ENCODE measurements at places on chromosomes 7 and 10.

- no peak for DNase-seq
Measured at GRCh38 chr7:63104666-63105065, 894.0 kb upstream of the ZNF722 start.

DNA sequence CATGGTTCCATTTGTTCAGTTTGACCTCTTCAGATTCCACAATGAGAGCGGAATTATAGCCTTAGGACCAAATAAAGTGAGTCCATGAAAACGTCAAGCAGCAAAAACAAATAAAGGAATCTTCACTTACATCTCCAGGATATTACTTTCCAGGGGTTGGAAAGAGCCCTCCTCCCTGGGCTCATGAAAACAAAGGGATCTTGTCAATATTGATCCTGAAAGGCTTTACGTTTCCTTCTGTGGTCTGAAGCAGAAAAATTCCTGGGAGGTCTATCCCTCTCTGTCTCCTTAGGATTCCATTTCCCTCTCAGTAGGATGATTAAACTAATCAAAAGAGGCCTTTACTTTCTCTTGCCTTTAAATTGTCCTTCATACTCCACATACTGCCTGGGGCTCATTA, 293.5 kb downstream of the GPAM start:
- DNase-seq = no peak

GRCh38 chr10:110641256-110641655, 2.9 kb upstream of the RBM20 start:
- DNase-seq = no peak

- peak; percentile 20 for DNase-seq
Measured at GRCh38 chr7:80453699-80454340, 58.0 kb downstream of the GNAT3 start.

- no peak for DNase-seq
Measured at GRCh38 chr10:73088304-73088703, 8.4 kb downstream of the P4HA1 start.

GRCh38 chr10:112071596-112072133, 111.9 kb downstream of the GPAM start:
- no peak for DNase-seq

DNA sequence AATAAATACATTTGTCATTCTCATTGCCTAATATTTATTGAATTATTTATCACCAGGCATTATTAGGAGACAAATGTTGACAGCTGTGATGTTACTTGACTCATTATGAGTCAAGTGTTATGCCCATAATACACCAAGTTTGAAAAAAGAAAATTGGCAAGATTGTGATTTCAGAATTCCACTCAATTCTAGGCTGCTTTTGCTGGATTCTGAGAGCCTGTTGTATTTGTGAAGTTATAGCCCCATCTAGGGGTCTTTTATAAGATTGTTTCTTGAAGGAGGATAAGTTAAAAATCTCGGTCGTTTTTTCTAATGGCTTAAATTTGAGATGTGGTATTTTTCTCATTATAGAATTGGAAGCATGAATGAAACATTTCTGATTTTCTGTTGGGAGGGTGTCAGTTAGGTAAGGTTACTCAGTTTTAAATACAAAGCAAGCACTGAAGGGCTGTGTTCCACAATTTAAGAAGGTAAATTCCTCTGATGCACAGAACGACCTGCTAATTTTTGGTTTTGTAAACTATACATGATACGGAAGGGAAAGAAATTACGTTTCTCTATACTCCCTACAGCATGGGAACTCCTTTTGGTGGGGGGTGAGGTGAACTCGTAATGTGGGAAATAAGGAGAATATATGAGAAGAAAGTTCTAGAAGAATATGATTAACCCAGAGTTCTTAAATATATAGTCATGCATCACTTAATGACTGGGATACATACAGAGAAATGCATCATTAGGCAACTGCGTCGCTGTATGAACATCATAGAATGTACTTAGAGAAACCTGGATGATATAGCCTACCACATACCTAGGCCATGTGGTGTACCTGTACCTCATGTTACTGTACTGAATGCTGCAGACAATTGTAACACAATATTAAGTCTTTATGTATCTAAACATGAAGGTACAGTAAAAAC, 2.6 kb downstream of the STK31 start:
- peak; percentile 69 for DNase-seq

DNA sequence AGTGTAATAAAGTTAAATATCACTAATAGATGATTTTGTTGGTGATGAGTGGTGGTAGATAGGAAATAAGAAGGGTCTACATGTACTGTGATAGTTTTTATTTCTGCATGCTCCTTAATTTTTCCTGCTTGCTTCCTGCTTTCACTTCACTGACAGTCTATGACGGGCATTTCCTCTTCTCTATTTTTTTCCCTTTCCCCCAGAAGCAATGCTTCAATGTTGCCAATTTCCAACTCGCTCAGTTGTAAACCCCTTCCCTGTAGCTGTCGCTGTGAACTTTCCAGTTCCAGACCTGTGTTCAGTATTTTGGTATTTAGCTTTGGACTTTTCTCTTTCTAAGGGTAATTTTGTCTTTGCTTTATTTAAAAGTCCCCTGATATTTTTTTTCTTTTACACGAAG, 123.5 kb upstream of the AGR3 start:
- no peak for DNase-seq

- peak; percentile 4 for DNase-seq
Measured at GRCh38 chr7:133510326-133511055, 257.6 kb downstream of the EXOC4 start.

DNA sequence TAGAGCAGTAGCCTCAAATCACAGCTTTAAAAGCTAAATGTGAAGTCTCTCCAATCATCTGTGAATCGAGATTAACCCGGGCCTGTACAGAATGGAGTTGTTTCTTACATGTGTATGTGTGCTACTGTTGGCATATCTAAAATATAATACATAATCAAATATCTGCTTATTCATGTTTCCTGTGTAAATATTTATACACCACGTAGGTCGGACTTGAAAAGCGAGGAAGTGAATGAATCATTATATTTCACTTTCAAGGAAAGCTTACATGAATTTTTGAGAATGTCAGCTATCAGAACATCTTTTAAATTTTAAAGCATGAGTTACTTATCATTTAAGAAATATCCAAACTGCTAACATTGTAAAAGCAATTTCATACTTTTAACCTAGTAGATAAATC, 233.3 kb downstream of the SLC25A13 start:
- DNase-seq = no peak

GRCh38 chr10:50851884-50852671, 33.3 kb downstream of the A1CF start:
- no peak for DNase-seq

DNA sequence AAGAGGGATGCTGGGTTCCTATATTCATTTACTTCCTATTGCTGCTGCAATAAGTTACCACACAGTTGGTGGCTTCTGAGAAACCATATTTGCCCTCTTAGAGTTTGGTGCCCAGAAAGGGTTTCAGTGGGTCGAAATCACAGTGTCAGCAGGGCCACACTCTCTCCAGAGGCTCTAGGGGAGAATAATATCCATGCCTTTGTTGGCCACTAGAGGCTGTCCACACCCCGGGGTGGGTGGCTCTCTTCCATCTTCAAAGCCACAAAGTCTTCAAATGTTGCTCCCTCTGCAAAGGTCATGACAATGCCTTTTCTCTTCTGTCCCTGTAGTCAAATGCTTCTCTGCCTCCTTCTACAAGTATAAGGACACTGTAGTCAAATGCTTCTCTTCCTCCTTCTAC, 989.4 kb downstream of the CCSER2 start:
- no peak for DNase-seq

GRCh38 chr10:69088801-69089501, 1.0 kb downstream of the SRGN start:
- no peak for DNase-seq

DNA sequence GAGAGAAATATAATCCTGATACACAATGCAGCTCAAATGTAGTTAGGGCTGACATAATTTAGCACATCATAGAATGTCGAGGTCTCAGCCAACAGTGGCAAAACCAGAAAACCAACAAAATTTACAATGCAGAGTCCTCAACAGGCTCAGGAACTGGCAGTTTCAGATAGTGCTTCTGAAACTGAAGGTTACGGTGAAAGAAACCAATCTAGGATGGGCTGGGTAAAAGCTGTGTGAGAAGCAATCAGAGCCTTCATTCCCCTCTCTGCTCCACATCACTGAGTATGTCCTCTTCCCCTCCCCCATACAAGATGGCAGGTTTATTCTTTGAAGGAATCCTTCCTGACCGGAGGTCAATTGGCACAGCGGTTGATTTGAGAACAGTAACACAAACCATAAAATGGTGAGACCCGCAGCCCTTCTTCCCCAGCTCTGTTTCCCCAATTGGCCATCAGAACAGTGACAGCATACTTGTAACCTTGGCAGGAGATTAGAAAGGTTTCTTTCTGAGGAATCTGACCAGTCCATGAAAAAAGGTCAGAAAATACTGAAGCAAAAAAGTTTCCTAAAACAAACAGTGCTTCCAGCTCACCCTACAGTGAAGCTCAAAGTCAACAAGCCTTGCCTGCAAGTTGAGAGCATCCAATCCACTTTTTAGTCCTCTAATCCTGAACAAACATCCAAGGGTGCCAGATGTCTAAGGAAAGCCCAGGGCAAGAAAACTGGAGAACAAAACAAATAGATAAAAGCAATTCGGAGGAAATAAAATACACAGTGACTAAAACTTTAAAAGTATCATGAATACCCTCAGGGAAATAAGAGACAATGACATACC, 53.9 kb upstream of the IL6 start:
- DNase-seq = no peak

- no peak for DNase-seq
Measured at GRCh38 chr7:100963386-100963785, 6.0 kb upstream of the MUC12 start.

DNA sequence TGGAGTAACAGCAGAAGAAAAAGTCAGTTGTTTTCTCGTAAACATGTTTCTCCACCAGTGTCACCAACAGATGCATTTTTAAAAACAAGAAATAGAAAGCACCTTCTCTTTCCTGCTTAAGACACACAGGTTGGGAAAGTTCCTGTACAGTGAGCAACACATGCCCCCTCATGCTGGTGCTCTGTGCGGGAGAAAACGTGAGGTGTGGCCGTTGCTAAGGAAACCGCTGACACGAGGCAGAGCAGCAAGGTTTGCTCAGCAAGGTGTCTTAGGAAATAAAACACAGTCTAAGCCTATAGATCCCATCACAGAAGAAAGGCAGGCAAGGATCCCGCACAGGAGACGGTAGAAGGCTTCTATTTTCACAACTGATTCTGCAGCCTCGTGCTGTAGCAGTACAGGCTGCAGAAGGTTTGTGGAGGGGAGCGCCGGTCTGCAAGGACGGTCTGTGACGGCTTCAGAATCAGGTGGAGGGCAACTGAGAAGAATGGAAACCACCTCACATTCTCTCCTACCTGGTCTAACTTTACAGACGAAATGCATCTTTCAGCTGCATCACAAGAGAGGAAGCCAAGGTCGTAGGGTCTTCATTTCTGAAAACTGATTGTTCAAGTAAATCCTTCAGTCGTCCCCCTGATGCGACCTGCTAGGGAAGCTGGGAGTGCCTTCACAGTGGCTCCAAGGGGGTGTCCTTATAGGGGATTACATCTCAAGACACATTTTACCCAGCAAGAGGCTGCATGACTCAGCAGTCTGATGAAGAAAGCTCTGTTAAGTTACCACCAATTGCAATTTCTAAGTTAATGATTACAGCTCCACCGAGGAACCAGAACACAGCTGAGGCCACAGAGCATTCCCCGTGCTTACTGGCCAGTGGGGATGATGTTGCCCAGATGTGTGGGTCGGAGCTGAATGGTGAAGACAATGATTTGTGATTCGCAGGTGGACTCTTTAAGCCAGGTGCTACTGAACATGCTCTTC, 150.7 kb upstream of the KLF14 start:
- peak; percentile 72 for DNase-seq

DNA sequence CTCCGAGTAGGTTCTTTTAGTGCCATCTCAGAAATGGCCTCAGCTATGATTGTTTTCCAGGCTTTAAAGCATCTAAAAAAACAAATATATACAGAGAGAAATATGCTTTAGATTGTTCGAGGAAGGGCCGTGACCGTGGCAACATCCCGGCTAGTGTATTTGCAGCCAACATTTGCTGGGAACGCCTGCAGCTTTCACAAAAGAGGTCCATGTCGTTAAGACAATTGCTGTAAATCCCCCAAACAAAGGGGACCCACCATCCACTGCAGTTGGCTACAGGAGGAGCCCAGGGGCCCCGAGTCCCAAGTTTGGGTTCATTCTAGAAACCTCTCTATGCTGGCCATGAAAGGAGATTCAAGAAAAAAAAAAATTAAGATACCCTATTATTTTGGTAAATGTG, 152.8 kb upstream of the TCF7L2 start:
- no peak for DNase-seq

DNA sequence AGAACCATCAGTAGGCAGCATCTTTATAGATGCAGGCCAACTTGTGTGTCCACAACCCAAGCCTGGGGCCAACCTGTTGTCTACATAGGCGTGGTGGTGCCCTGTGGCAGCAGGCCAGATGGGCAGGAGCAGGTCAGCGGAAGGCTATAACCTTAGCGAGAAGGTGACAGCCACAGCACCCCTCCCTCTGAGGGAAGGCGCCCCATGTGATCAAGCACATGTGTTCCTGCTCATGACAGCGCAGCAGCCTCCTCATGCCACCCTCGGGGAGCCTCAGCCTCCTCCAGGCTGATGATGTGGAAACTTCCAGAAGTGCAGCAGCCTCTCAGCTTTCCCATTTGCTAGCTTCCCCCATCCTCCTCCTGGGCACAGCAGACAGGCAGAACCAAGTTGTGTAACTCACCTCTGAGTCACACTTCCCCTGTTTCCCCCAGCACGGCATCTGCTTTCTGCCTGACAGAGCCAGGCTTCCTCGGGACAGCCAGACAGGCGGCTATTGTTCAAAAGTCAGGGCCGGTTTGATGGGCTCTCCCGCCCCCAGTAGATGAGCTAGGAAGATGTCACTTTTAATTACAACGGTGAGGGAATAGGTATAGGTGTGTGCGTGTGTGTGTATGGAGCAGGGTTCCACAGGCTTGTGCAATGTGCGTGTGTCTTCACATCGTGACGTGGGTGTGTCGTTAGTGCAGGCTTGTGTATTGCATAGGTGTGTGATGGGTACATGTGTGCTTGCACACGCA, 312.0 kb upstream of the ZMIZ1 start:
- DNase-seq = peak; percentile 98

- DNase-seq = peak; percentile 67
Measured at GRCh38 chr7:16926283-16926682, 44.5 kb upstream of the AGR3 start.

DNA sequence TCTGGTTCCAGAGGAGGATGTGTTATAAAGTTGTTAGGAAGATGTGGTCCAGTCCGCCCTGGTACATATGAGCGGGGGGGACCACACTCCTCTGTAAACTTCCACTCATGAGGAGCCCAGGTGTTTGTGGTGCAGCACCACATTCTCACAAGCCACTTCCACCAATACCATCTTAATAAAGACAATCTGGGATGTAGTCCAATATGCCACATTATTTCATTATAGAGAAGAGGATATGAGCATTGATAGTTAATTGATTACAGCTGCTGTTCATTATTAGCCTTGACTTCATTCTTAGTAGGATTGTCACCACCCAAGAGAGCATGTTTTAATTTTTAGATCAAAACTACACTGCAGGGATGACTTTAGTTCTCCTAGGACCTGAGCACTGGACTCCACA, 40.5 kb downstream of the ERCC6 start:
- peak; percentile 47 for DNase-seq

- no peak for DNase-seq
Measured at GRCh38 chr10:45096001-45096400, 95.3 kb downstream of the ZNF22 start.

All from AG10803 (cell line).